ENCODE measurements at places on chromosomes 13 and 19. TPM values are rescaled to one million over a fixed set of nuclear protein-coding genes. Genes with fewer than 3 reads are reported as not detected.

DNA sequence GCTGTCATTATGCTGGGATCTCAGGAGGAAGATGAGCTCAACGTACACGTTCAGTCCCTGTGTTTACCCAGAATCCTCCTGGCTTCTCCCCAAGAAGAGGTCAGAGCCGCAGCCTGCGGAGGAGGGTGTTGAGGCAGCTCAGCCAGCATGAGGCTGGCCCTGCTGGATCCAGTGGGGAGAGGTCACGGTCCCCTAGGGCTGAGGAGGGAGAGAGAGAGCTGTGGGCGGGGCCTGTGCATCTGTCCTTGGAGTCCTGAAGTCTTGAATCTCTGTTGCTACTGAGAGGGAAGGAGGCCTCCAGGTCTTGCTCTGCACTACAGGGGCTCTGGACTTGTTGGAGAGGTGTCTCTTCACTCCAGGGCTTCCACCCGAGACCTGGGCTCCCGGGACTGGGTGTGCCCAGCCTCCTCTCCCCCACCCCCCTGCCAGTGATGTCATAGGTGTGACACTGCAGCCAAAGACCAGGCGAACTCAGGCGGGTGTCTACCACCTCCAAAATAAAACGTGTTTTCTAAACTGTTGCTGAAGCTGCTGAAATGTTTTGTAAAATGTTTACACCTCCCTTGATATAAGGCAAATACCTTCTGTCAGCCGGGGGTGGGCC is 77.9 kb upstream of the KCTD15 start:
- no peak for DNase-seq
- no peaks in the 10 kb centered on the region for H3K27me3 ChIP-seq
- no peak overlapping the region for H3K27ac ChIP-seq

GRCh38 chr13:23847497-23847896 is 41.7 kb downstream of the MIPEP start:
- H3K27me3 ChIP-seq, result no peaks in the 10 kb centered on the region
- no peak overlapping the region for H3K27ac ChIP-seq
- DNase-seq, result no peak
- H3K36me3 ChIP-seq, result no peaks in the 10 kb centered on the region

- no peak overlapping the region for H3K4me3 ChIP-seq
- H3K27me3 ChIP-seq, result no peaks in the 10 kb centered on the region
- DNase-seq, result no peak
Observed at GRCh38 chr19:39692166-39692565, 12.1 kb upstream of the LGALS14 start.

DNA sequence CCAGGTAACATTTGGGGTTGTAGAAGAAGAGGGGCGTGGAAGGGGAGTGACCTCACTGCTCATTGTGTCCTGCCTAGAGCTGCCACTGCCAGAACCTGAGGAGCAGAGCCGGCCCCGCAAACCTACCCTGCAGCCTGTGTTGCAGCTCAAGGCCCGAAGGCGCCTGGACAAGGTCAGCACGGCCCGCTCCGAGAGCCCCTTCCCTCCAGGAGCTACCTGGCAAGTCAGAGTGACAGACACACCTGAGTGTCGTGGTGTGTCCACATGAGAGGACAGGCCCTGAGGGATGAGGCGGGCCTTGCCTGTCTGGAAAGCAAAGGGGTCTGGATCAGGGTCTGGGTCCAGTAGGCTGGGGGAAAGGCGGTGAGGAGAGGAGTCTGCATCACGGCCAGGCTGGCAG is 6.8 kb downstream of the KMT2B start:
- no peak overlapping the region for H3K4me3 ChIP-seq
- H3K4me1 ChIP-seq, result peaks cover under 1% of the 10 kb centered on the region
- no peak for DNase-seq
- peaks cover 88% of the 10 kb centered on the region for H3K36me3 ChIP-seq

GRCh38 chr13:22091971-22092300 is 421.1 kb downstream of the FGF9 start:
- H3K4me3 ChIP-seq, result no peak overlapping the region
- DNase-seq, result no peak
- no peaks in the 10 kb centered on the region for H3K36me3 ChIP-seq
- H3K27ac ChIP-seq, result no peak overlapping the region
- no peaks in the 10 kb centered on the region for H3K27me3 ChIP-seq
- peaks cover 10% of the 10 kb centered on the region for H3K4me1 ChIP-seq

- no peak for DNase-seq
- no peaks in the 10 kb centered on the region for H3K27me3 ChIP-seq
Observed at GRCh38 chr13:65679240-65679639, 1550.9 kb downstream of the PCDH9 start.

- H3K4me1 ChIP-seq, result peaks cover 73% of the 10 kb centered on the region
- no peak for DNase-seq
- H3K36me3 ChIP-seq, result no peaks in the 10 kb centered on the region
- no peaks in the 10 kb centered on the region for H3K27me3 ChIP-seq
- peak overlapping the region; percentile 4 for H3K27ac ChIP-seq
Observed at GRCh38 chr13:46639033-46639981, 86.3 kb downstream of the LRCH1 start.

DNA sequence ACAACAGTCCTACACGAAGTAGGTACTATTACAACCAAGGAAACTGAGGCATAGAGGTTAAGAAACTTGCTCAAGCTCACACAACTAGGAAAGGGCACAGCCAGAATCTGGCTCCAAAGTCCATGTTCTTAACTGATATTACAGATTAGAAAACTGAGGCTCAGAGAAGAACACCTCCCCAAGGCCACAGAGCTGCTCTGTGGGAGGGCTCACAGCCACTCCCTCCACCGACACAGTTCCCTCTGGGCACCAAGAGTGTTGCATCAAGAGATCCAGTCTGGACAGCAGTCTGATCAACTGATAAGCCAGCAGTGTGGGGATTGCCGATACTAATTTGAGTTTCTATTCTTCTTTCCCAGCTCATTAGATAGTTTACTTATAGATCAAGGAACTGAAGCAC is 29.5 kb downstream of the SLC15A1 start:
- no peak for DNase-seq
- H3K4me1 ChIP-seq, result no peaks in the 10 kb centered on the region
- H3K4me3 ChIP-seq, result no peak overlapping the region
- no peaks in the 10 kb centered on the region for H3K27me3 ChIP-seq
- no peaks in the 10 kb centered on the region for H3K36me3 ChIP-seq

DNA sequence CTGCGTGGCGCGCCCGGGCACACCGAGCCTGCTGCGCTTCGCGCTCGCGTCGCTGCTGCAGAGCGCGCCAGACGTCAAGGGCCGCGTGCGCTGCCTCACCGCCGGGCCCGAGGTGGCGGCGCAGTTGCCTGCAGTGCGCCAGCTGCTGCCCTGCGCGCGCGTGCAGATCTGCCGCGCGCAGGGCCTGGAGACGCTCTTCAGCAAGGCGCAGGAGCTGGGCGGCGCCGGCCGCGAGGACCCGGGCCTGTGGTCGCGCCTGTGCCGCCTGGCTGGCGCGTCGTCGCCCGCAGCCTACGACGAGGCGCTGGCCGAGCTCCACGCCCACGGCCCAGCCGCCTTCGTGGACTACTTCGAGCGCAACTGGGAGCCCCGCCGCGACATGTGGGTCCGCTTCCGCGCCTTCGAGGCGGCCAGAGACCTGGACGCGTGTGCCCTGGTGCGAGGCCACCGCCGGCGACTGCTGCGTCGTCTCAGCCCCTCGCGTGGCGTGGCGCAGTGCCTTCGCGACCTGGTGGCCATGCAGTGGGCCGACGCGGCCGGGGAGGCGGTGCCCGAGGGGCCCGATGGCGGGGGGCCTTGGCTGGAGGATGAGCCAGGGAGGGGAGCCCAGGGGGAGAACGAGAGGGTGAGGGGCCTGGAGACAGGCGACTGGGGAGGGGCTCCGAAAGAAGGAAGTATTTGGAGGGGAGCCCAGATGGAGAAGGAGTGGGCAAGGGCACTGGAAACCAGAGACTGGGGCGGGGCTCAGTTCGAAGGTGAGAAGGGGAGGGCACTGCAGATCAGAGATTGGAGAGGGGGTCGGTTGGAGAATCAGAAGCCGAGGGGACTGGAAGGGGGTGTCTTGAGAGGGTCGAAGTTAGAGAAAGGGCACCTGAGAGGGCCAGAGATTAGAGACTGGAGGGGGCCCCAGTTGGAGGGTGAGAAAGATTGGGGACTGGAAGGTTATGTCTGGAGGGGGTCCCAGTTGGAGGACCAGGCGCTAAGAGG is 24.7 kb downstream of the ZSWIM9 start:
- no peaks in the 10 kb centered on the region for H3K27me3 ChIP-seq
- H3K27ac ChIP-seq, result no peak overlapping the region
- no peak for DNase-seq
- H3K4me3 ChIP-seq, result no peak overlapping the region
- H3K4me1 ChIP-seq, result no peaks in the 10 kb centered on the region
- H3K36me3 ChIP-seq, result no peaks in the 10 kb centered on the region

DNA sequence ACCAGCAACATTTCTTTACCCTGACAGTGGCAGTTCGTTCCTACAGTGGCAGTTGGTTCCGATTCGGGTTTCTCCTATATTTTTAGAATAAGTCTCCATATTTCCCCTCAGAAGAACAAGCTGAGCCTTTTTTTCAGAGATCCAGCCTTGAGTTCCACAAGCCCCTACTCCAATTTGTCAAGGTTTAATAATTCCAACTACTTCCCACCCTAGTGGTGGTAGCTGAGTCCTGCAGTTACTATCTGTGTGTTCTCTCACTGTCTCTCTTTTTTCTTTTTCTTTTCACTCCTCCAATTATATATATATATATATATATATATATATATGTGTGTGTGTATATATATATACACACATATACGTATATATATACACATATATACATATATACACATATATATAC is 1347.3 kb downstream of the PCDH9 start:
- DNase-seq, result no peak
- no peak overlapping the region for H3K4me3 ChIP-seq
- no peaks in the 10 kb centered on the region for H3K4me1 ChIP-seq
- H3K27me3 ChIP-seq, result no peaks in the 10 kb centered on the region
- H3K36me3 ChIP-seq, result no peaks in the 10 kb centered on the region

DNA sequence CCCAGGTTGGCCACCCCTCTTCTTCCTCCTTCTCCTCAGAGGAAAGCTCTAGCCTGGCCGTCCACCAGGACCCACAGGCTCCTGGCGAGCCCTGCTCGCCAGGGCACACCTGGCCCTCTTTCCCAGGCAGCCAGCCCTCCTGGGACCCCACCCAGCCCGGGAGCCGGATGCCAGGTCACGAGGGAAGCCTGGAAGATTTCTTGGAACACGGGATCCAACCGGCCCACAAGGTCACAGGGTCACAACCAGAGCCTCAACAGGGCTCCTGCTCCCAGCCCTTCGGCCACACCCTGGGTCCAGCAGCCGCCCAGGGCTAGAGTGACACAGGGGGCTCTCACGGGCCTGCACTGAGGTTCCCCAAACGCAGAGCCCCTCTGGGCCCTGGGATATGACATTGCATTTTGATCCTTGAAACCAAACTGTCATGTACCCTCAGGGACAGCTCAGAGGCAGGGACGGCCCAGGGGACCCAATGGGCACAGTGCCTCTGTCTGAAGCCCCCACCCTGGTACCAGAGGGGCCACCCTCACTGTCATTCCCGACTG is 5.5 kb downstream of the MKNK2 start:
- no peaks in the 10 kb centered on the region for H3K27me3 ChIP-seq
- H3K4me3 ChIP-seq, result no peak overlapping the region
- peaks cover 40% of the 10 kb centered on the region for H3K36me3 ChIP-seq
- no peak for DNase-seq
- peaks cover 87% of the 10 kb centered on the region for H3K4me1 ChIP-seq

GRCh38 chr19:56689198-56689597 is 17.6 kb upstream of the ZNF835 start:
- H3K4me3 ChIP-seq, result no peak overlapping the region
- DNase-seq, result no peak
- no peak overlapping the region for H3K27ac ChIP-seq
- no peaks in the 10 kb centered on the region for H3K36me3 ChIP-seq
- H3K4me1 ChIP-seq, result no peaks in the 10 kb centered on the region

GRCh38 chr13:97848886-97849285 is 104.6 kb upstream of the IPO5 start:
- no peak overlapping the region for H3K27ac ChIP-seq
- no peaks in the 10 kb centered on the region for H3K4me1 ChIP-seq
- H3K27me3 ChIP-seq, result no peaks in the 10 kb centered on the region
- DNase-seq, result no peak

DNA sequence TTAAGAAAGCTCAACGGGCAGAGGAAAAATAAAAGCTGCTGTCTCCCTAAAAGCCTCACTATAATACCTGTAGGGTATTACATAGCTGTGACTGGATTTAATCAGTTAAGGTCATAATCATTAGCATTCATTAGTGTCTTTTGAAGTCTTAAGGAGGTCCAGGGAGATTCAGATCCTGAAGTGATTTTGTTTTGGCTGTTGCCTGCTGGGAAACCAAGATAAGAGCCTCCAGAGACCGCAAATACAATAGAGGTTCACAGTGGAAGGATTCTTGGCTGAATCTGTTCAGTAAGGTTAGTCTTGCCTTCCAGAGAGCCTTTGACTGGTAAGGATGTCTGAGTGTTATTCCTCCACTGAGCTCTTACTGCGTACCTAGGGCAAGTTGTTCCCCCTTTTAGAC is 54.0 kb upstream of the TNFRSF19 start:
- no peak overlapping the region for H3K4me3 ChIP-seq
- no peak for DNase-seq
- no peaks in the 10 kb centered on the region for H3K27me3 ChIP-seq
- no peaks in the 10 kb centered on the region for H3K36me3 ChIP-seq

The IL17D gene
- total RNA-seq, result 6.6 TPM

The C13orf42 gene
- not detected for total RNA-seq

The RHPN2 gene
- 0.81 TPM for total RNA-seq

The FXYD5 gene
- 106 TPM for total RNA-seq

The ELSPBP1 gene
- not detected for total RNA-seq
